ENCODE measurements at places on chromosomes 4 and X.
A peak's percentile ranks its signal among the peaks of the same experiment; 100 is the strongest.

GRCh38 chr4:55876387-55876786 is 22.9 kb downstream of the EXOC1 start:
- no peak overlapping the region for H3K27ac ChIP-seq
- peaks cover 42% of the 10 kb centered on the region for H3K36me3 ChIP-seq
- no peaks in the 10 kb centered on the region for H3K27me3 ChIP-seq
- DNase-seq, result no peak

- H3K36me3 ChIP-seq, result peaks cover 31% of the 10 kb centered on the region
- H3K27me3 ChIP-seq, result no peaks in the 10 kb centered on the region
- DNase-seq, result no peak
- H3K4me3 ChIP-seq, result peak overlapping the region; percentile 39
Observed at GRCh38 chrX:154513716-154514115, 2.3 kb downstream of the FAM3A start.

- no peaks in the 10 kb centered on the region for H3K27me3 ChIP-seq
- no peak for DNase-seq
Observed at GRCh38 chrX:37959212-37960021, 46.9 kb upstream of the SYTL5 start.

- no peak overlapping the region for H3K4me3 ChIP-seq
- no peaks in the 10 kb centered on the region for H3K4me1 ChIP-seq
- H3K27ac ChIP-seq, result no peak overlapping the region
- no peaks in the 10 kb centered on the region for H3K27me3 ChIP-seq
Observed at GRCh38 chr4:105843941-105844340, 51.3 kb upstream of the NPNT start.

DNA sequence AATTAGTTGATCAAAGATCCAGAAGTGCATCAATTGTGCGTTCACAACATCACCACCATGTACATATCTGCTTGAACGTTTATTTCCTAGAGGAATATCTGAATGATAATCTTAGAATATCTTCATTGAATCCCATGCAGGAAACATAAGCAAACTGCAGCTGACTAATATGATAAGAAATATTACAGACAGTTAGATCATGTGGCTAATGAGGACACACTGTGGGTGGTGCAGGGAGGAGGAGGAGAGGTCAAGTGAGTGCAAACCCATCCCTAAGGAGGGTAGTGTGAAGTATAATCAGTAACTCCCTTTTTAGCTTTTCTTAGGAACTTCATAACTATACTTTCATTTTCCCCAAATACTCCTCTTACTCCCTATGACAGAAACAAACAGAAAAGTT is 58.3 kb upstream of the HPGD start:
- H3K27ac ChIP-seq, result no peak overlapping the region
- no peak overlapping the region for H3K4me3 ChIP-seq
- no peaks in the 10 kb centered on the region for H3K27me3 ChIP-seq

GRCh38 chrX:138748480-138748879 is 37.0 kb upstream of the FGF13 start:
- no peak for DNase-seq
- no peak overlapping the region for H3K4me3 ChIP-seq
- H3K4me1 ChIP-seq, result no peaks in the 10 kb centered on the region
- H3K27me3 ChIP-seq, result peaks cover 11% of the 10 kb centered on the region

DNA sequence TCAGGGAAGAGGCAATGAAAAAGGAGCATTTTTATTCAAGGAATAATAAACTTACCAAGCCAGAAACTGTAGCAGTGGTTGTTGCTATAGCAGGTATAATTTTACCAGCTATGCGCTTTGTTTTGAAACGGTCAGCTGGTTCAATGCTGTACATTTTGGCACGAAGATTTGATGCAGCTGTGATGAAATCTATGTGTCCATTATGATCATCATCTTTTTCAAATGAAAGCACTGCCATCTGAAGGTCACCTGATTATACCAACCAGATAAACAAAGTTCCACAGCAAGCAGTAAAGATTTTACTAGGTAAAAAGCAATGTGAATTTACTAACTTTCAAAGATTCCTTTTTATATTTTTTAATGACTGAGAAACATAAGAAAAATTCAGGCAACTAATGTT is 66.4 kb downstream of the STAP1 start:
- H3K4me3 ChIP-seq, result no peak overlapping the region
- H3K27me3 ChIP-seq, result no peaks in the 10 kb centered on the region
- peaks cover 30% of the 10 kb centered on the region for H3K36me3 ChIP-seq
- H3K4me1 ChIP-seq, result no peaks in the 10 kb centered on the region

GRCh38 chr4:83828601-83829000 is 292.7 kb downstream of the GPAT3 start:
- no peak overlapping the region for H3K4me3 ChIP-seq
- no peaks in the 10 kb centered on the region for H3K4me1 ChIP-seq
- no peak for DNase-seq
- no peaks in the 10 kb centered on the region for H3K27me3 ChIP-seq
- no peak overlapping the region for H3K27ac ChIP-seq

DNA sequence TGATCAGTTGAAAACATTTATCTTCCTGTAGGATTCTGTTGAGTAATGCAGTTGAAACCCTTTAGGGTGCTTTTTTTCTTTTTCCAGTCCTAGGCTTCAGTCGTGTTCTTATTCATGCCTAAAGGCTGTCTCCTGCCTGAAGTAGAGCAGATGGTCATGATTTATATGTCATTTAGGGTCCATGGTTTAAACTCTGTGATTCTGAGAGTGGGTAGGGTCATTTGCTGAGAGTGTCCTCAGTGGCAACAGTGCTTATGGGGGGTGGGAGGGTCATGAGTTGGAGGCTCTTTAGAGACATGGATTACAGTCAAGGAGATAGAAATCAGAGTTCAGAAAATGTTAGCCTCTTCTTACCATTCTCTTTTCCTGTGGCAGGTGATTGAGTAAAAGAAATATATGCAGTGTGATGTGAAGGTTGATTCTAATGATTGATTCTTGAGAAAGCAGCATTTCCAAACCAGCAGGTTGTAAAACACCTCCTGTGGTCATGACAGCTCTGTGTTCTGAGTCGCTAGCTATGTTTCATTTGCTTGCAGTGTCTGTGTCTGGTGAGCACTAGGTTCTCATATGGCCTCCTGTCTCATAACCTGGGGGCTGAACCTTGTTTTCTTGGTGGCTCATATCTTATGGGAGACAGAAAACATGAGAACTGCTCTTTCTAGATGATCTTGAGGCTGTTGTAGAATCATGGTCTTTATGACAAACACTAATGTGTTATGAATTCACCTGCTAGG is 60.4 kb downstream of the JADE1 start:
- peaks cover 69% of the 10 kb centered on the region for H3K36me3 ChIP-seq
- peaks cover 11% of the 10 kb centered on the region for H3K4me1 ChIP-seq
- H3K4me3 ChIP-seq, result no peak overlapping the region
- H3K27ac ChIP-seq, result no peak overlapping the region
- H3K27me3 ChIP-seq, result no peaks in the 10 kb centered on the region

DNA sequence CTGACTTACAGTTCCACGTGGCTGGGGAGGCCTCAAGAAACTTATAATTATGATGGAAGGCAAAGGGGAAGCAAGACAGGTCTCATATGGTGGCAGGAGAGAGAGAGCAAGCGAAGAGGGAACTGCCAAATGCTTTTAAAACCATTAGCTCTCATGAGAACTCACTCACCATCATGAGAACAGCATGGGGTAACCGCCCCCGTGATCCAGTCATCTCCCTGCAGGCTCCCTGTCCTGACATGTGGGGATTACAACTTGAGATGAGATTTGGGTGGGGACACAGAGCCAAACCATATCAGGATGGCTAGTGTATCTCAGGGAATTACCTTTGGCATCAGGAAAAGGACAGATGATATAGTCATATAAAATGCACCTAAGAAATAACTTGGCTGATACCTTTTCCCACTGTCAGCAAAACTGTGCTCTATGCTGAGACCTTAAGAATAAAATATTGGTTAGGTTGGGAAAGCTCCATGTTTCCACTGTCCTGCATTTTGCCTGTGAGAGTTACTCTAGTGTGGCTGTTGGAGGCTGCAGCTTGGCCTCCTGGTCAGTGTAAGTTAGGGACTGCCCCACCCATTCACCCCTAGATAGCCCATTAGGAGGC is 110.3 kb downstream of the UCHL1 start:
- H3K4me1 ChIP-seq, result peaks cover 2% of the 10 kb centered on the region
- no peak for DNase-seq
- H3K27ac ChIP-seq, result no peak overlapping the region
- peaks cover 22% of the 10 kb centered on the region for H3K27me3 ChIP-seq

- H3K36me3 ChIP-seq, result no peaks in the 10 kb centered on the region
- H3K27ac ChIP-seq, result no peak overlapping the region
- DNase-seq, result no peak
- H3K4me1 ChIP-seq, result peaks cover 2% of the 10 kb centered on the region
- H3K4me3 ChIP-seq, result no peak overlapping the region
Observed at GRCh38 chr4:38233727-38234480, 273.7 kb downstream of the PTTG2 start.
